GM12878 (cell line): ENCODE measurements at places on chromosomes 11 and 22. TPM values are rescaled to one million over a fixed set of nuclear protein-coding genes. Genes with fewer than 3 reads are reported as not detected.

The DAGLA gene
- 0.05 TPM in 1 of 2 replicates, not detected in the other for total RNA-seq

The CSF2RB gene
- 8.9 and 9.4 TPM in 2 replicates for total RNA-seq

The SLC22A12 gene
- not detected in 2 replicates for total RNA-seq

The KRTAP5-7 gene
- total RNA-seq: not detected in 2 replicates

The THYN1 gene
- total RNA-seq: 45.7 and 45.9 TPM in 2 replicates

The SEZ6L gene
- total RNA-seq: not detected in 2 replicates

DNA sequence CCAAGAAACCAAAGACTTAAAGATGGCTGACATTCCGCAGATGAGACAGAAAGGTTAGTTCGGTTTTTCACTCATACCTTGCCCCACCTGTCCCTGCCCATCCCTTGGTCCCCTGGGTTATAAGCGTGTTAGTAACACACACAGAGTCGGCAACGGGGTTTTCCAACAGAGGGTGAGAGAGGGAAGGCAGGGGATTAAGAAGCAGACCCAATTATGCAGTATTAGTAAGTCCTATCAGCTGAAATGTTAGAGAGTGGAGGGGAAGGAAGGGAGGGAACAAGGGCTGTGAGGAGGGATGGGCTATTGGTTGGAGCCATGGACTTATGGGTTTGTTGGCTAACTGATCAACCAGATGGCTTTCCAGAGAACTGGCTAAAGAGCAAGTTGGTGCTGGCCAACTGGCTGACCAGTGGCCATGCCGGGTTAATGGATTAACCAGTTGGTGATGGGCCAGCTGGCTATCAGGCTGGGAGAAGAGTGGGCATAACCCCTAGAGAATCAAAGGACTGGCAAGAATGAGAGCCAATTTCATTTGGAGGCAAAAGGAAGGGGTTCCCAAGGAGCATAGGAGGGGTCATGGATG lies 45.5 kb downstream of the NRXN2 start:
- H3K36me3 ChIP-seq: no peaks in the 10 kb centered on the region
- no peak overlapping the region for H3K4me3 ChIP-seq
- H3K27me3 ChIP-seq: no peaks in the 10 kb centered on the region
- no peak for DNase-seq

- peaks cover 14% of the 10 kb centered on the region for H3K36me3 ChIP-seq
- no peak overlapping the region for H3K4me3 ChIP-seq
These were observed 22.3 kb downstream of the PATZ1 start for GRCh38 chr22:31323578-31324550.

- H3K27me3 ChIP-seq: peaks cover 3% of the 10 kb centered on the region
- no peaks in the 10 kb centered on the region for H3K36me3 ChIP-seq
- no peak overlapping the region for H3K27ac ChIP-seq
These were observed 29.0 kb downstream of the SGSM1 start for GRCh38 chr22:24834845-24835570.

DNA sequence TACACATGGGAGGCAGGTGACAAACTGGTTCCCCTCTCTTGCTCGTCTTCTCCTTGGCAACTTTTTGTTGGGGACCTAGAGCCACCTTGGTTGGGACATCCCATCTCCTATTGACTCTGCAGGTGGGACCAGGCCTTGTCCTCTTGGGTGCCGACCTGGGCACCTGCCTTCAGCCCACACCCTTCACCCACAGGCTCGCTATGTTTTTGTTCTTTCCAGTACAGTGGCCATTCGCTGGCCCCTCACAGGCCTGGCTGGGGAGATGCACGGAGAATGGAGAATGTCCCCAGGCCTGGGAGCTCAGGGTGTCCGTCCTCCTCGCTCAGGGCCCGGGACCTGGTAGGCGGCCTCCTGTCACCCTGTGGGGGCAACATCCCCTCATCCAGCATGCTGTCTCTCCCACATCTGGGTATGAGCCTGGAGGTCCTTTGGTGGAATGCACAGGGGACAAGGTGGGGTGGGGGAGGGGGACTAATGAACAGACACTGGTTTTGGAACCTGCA lies 14.9 kb upstream of the OMP start:
- H3K27ac ChIP-seq: no peak overlapping the region
- no peak overlapping the region for H3K4me3 ChIP-seq
- DNase-seq: no peak
- no peaks in the 10 kb centered on the region for H3K36me3 ChIP-seq

DNA sequence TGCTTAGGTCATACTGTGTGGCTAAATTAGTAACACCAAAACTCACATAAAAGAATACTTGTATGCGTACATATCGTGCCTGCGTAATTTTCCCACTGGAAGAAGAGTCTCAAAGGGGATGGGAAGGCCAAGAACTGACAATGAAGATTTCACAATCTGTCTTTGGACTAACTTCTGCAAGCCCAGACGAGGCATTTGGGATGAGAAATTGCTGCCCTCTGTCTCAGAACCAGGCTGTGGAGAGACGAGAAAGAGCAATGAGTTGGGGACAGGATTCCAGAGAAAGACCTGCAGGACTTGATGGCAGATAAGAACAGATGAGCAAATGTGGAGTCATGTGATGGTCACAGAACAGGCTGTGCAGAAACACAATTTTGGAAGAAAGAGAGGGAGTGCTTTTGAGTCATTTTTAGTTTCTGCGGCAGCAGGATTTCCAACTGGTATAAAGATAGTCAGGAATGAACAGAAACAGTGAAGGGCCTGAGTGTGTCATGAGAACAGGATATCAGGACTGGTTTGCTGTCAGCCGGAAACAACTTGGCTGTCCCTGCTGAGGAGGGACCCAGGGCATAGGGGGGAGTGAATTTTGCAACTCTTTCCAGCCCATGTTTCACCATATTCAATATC lies 82.7 kb upstream of the CTSC start:
- no peaks in the 10 kb centered on the region for H3K27me3 ChIP-seq
- H3K27ac ChIP-seq: no peak overlapping the region
- H3K4me1 ChIP-seq: peaks cover 14% of the 10 kb centered on the region
- no peak for DNase-seq

DNA sequence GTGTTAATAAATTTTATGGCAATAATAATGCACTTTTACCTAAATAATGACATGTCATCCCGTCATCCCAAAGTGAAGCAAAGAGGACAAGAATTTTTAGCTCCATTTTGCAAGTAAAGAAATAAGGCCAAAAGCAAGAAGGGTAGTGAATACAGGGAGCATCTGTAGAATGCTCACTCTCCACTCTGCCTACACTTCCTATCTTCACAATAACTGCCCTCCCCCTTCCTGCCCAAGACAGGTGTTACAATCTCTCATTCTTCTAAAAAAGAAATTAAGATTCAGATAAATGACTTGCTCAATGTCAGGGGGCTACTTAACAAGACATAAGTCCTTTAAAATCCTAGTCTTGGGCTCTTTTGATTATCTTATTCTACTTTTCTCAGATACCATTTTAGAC lies 8.9 kb downstream of the RDX start:
- H3K27ac ChIP-seq: no peak overlapping the region
- no peaks in the 10 kb centered on the region for H3K4me1 ChIP-seq
- no peaks in the 10 kb centered on the region for H3K36me3 ChIP-seq
- no peaks in the 10 kb centered on the region for H3K27me3 ChIP-seq

DNA sequence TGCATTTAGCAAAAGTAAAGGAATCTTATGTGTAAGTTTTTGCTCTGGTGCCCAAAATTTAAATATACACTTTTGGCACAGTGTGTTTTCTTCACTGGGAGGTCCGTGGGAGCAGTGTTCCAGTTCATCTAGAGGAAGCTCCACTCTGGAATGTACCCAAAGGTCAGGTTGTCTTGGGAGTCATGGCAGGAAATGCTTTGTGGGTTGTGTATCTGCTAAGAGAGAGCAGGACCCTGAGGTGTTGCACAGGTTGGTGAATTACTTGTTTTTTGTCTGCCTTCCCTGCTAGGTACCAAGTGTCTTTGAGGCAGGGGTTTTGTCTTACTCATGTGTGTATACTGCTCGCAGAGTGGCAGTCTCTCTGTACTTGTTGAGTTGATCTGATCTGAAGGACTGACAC lies 37.3 kb downstream of the DIXDC1 start:
- no peak overlapping the region for H3K27ac ChIP-seq
- DNase-seq: no peak
- 0 out of 2 replicates have a peak, but pooled peaks cover 8% of the 10 kb centered on the region for H3K27me3 ChIP-seq
- H3K4me3 ChIP-seq: no peak overlapping the region

DNA sequence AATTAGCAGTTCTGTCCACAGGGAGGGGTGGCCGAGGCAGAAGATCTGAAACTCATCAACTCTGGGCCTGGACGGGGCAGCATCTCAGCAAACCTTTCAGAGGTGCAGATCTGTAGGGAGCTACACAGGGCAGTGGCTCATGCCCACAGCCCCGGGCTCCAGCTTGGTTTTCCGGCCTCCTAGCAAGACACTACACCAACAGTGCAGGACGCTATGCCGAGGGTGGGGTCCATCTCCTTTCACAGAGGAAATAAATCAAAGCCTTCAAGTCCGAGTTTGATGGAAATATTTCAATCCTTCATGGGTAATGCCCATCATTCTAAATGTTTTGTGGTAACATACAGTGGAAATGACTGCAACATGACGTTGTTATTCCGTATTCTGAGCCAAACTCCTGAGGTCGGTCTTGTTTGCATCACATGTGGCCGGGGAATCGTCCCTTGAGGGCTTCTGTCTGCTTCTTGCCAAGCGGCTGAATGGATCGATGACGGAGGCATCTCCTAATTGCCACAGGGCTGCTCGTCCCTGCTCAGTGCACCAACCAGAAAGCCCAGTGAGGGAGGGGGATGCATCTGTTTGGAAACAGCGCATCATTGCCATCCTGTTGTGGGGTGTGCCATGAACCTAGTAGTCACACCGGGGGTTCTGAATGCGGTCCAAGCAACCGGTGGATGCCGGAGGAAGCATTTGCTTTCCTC lies 30.0 kb downstream of the LINC01488 start:
- H3K27ac ChIP-seq: no peak overlapping the region
- H3K36me3 ChIP-seq: no peaks in the 10 kb centered on the region
- H3K4me3 ChIP-seq: no peak overlapping the region
- no peaks in the 10 kb centered on the region for H3K4me1 ChIP-seq
- no peaks in the 10 kb centered on the region for H3K27me3 ChIP-seq
- no peak for DNase-seq

DNA sequence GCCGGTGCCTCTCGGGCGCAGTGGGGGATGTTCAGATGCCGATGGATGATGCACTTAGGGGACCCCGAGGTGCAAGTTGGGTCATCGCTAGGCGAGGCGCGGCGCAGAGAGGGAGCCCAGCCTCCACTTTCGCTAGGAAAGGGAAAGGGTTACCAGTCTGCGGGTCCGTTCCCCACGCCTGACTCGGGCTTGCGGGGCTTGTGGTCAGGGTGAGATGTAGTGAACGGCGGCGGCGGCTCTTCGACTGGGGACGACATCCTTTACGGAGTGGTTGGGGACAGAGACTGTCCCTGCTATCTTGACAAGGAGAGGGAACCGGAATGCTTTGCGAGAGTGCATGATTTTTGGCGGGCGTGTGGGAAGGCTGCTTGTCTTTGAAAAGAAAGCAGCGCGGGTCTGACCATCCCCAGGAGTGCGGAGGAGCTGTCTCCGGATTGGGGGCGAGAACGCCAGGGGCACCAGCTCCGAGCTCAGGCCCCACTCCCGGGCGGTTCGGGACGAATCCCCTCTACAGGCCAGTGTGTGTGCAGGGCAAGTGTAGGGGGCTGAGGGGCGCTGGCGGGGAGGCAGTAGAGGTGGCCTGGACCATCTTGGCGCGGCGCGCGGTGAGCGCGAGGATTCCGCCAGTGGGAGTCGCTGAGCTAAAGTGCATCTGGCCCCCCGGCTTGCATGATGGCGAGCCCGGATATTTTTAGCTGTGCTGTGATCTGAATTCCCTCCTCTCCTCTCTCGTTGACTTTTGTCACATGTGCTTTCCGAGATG lies 1.1 kb downstream of the FAT3 start:
- H3K4me3 ChIP-seq: no peak overlapping the region
- H3K4me1 ChIP-seq: no peaks in the 10 kb centered on the region
- peaks cover 12% of the 10 kb centered on the region; the same call in 1 of the 2 replicates for H3K27me3 ChIP-seq
- no peak for DNase-seq
- H3K27ac ChIP-seq: no peak overlapping the region
- no peaks in the 10 kb centered on the region for H3K36me3 ChIP-seq

DNA sequence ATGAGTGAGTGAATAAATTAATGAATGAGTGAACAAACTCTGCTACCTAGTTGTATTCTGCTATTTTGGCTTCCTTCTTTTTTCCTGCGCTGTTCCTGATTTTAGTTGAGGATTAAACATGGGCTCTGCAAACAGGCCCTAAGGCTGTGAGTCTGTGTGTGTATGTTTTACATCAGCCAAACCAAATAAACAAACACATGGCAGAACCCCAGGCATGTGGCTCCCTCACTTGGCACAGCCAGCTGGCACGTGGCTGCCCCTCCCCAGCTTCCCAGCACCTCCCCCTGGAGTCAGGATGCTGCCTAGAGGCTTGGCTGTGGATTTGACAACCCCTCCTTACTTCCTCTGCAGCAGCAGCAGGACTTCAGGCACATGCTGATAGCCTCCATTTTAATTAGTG lies 593.2 kb downstream of the INSC start:
- no peak overlapping the region for H3K27ac ChIP-seq
- H3K4me1 ChIP-seq: no peaks in the 10 kb centered on the region
- H3K4me3 ChIP-seq: no peak overlapping the region
- H3K27me3 ChIP-seq: no peaks in the 10 kb centered on the region
- no peak for DNase-seq

- no peak overlapping the region for H3K27ac ChIP-seq
- no peaks in the 10 kb centered on the region; the same call in 1 of the 2 replicates for H3K27me3 ChIP-seq
- H3K4me1 ChIP-seq: no peaks in the 10 kb centered on the region
- no peak for DNase-seq
- no peak overlapping the region for H3K4me3 ChIP-seq
- H3K36me3 ChIP-seq: no peaks in the 10 kb centered on the region
These were observed 21.9 kb downstream of the KRTAP5-5 start for GRCh38 chr11:1651411-1651980.

GRCh38 chr22:46900549-46900948 lies 138.1 kb downstream of the TBC1D22A start:
- no peak for DNase-seq
- H3K4me1 ChIP-seq: no peaks in the 10 kb centered on the region
- H3K4me3 ChIP-seq: no peak overlapping the region
- no peaks in the 10 kb centered on the region for H3K27me3 ChIP-seq
- H3K27ac ChIP-seq: no peak overlapping the region
- peaks cover 21% of the 10 kb centered on the region for H3K36me3 ChIP-seq

GRCh38 chr22:27576815-27577573 lies 224.6 kb downstream of the MN1 start:
- no peaks in the 10 kb centered on the region for H3K36me3 ChIP-seq
- no peak overlapping the region for H3K27ac ChIP-seq
- H3K4me1 ChIP-seq: no peaks in the 10 kb centered on the region

- H3K4me1 ChIP-seq: no peaks in the 10 kb centered on the region
- H3K27me3 ChIP-seq: no peaks in the 10 kb centered on the region
- H3K4me3 ChIP-seq: no peak overlapping the region
These were observed 37.2 kb upstream of the CSNK2A3 start for GRCh38 chr11:11390068-11390771.

GRCh38 chr11:112508750-112509149 lies 248.1 kb upstream of the PLET1 start:
- peaks cover 2% of the 10 kb centered on the region; the same call in 1 of the 2 replicates for H3K27me3 ChIP-seq
- H3K4me3 ChIP-seq: no peak overlapping the region
- H3K27ac ChIP-seq: no peak overlapping the region
- H3K36me3 ChIP-seq: no peaks in the 10 kb centered on the region

DNA sequence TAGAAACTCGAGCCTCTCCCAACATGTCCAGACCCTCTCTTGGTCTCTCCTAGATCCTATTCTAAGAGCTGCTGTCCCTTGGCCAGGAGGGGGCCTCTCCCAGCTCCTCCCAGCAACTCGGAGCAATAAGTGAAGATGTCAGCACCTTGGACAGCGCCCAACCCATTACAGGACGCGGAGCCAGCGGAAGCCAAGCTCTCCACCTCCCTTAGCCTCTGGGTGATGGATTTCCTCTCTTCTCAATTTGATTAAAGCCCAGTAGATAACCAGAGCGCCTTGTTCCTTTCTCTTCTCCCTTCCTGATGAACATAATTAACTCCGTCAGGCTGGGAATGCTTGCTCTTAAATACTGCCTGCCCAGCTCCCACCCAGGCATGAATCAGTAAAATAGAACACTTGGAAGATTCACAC lies 26.2 kb upstream of the TPBGL start:
- no peaks in the 10 kb centered on the region for H3K36me3 ChIP-seq
- H3K27me3 ChIP-seq: no peaks in the 10 kb centered on the region
- no peak overlapping the region for H3K4me3 ChIP-seq
